ENCODE measurements at places on chromosomes 11 and 22.
A peak's percentile ranks its signal among the peaks of the same experiment; 100 is the strongest.

- DNase-seq, result no peak
Measured at GRCh38 chr11:70065318-70066135, 12.6 kb upstream of the ANO1 start.

- no peak for DNase-seq
Measured at GRCh38 chr11:30889143-30889794, 303.1 kb upstream of the MPPED2 start.

- DNase-seq, result no peak
Measured at GRCh38 chr11:41051919-41052635, 407.4 kb downstream of the LRRC4C start.

DNA sequence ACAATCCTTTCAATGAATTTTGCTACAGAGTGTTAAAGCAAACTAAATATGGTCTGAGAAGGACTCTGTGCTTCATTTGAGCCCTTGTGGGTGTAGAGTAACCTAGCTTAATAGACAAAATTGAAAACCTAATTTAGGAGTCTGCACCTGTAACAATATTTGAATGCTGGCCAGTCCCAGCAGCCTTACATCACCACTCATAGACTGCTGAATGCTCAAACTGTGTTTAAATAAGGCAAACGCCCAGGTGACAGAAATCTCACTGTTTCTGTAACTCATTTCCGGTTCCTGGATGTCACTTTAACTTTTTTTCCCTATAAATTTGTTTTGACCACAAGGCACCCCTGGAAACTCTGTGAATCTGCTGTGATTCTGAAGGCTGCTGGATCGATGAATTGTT, 45.5 kb upstream of the GLYATL1B start:
- no peak for DNase-seq

- no peak for DNase-seq
Measured at GRCh38 chr11:59088162-59088561, 2.1 kb downstream of the GLYATL1B start.

- DNase-seq, result no peak
Measured at GRCh38 chr11:46299451-46299961, 22.0 kb downstream of the CREB3L1 start.

DNA sequence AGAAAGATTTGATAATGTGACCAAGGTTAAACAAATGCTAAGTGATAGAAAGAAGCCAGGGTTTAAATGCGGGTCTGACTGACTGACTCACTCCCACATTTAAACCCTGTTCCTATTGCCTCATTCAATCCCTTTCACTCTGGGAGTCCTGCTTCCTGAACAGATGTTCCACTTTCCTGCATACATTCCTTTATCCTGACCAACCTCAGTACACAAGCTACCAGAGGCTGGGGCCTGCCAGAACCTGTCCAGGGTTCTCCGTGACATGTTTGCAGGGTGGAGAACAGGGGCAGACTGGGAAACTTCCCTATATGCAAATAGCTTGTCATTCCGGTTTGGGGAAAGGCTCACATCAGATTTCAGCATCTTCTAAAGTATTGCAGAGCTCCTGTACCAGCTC, 3.0 kb upstream of the ANKK1 start:
- DNase-seq, result peak; percentile 83
